Activated gamma-delta T cell treated with anti-CD3 and anti-CD28 coated beads, Interleukin-2, amount 50 U/mL, for 16 hours (primary cell): ENCODE measurements at places on chromosomes 2 and 18.

- no peak for DNase-seq
These were observed 61.8 kb downstream of the C2orf76 start for GRCh38 chr2:119304847-119305246.

DNA sequence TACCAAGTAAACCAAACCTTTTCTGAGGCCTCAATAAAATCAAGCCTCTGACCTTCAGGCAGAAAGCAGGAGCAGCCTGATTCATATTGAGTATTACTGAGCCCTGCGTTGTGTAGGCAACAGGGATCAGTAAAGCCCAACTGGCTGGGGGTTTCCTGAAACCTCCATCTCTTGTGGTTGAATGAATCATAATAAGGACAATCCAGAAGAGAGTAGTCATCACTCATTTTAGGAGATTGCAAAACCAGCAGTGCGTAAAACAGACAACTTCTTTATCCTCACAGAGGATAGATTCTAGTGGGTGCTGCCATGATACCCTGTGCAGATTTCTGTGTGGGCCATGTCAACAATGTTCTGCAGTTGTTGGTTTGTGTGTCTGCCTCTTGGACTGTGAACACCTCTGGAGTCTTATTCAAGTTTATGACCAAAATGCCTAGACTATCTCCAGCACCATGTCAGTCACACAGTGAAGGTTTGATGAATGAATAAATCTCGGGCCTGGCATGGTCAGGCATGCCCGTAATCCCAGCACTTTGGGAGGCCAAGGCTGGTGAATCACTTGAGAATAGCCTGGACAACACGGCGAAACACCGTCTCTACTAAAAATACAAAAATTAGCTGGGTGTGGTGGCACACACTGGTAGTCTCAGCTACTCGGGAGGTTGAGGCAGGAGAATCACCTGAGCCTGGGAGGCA, 51.8 kb upstream of the RAB27B start:
- no peak for DNase-seq

DNA sequence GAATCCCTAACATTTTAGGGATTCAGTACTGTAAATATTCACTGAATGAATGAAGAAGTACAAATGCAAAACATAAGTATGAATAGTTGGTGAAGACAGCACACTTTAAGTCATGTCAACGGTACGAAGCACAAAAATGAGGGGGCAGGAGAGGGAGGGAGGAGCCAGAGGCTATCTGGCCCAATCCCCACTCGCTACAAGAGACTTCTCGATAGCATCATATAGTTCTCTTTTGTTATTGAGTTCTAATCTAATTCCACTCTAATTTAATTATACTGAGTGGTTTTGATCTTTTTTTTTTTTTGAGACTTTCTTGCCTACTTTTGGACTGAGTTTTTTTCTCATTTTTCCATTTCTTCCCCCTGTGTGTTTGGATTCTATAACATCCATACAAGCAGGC, 152.2 kb upstream of the REV1 start:
- no peak for DNase-seq

DNA sequence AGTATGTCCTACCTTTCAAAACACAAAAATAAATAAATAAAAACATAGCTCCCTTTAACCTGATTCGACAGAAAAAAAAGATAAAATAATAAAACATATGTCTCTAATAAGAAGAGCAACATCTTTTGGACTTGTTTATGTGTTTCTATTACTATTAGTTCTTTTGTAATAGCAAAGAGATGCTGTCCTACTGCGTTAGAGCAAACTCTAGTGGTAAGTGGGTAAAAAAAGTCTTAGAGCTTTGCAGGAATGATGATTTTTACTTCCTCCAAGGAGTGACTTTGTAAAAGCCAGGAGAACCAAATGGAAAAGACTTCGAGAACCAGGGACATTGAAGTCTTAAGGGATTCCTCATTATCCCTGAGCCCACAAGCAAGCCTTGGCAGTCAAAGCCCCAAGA, 450.1 kb downstream of the METTL4 start:
- no peak for DNase-seq

DNA sequence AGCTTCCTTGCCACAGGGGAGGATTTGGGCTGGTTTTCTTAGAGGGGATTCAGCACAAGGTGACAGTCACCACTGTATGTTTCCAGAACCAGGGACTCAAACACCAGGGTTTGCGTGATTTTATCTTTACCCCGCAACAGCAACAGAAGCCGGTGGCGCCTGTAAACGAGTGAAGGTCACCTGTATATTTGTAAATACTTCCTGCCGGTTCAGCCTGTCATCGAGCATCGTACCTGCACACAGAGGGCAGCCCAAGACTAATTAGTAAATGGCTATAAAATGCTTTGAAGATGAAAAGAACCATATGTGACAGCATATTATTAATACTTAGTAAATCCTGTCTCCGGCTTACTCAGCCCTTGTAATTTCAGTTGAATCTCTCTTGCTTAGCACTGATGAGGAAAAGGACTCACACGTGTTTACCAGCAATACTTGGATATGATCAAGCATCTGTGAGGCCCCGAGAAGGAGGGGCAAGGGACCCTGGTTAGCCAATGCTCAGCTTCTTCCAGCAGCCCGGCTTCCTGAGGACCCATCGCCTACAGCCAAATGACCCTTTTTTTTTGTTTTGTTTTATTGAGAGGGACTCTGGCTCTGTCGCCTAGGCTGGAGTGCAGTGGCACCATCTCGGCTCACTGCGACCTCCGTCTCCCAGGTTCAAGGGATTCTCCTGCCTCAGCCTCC, 51.3 kb upstream of the FOSL2 start:
- no peak for DNase-seq

- DNase-seq: no peak
These were observed 49.1 kb downstream of the DLGAP1 start for GRCh38 chr18:4405965-4406364.

DNA sequence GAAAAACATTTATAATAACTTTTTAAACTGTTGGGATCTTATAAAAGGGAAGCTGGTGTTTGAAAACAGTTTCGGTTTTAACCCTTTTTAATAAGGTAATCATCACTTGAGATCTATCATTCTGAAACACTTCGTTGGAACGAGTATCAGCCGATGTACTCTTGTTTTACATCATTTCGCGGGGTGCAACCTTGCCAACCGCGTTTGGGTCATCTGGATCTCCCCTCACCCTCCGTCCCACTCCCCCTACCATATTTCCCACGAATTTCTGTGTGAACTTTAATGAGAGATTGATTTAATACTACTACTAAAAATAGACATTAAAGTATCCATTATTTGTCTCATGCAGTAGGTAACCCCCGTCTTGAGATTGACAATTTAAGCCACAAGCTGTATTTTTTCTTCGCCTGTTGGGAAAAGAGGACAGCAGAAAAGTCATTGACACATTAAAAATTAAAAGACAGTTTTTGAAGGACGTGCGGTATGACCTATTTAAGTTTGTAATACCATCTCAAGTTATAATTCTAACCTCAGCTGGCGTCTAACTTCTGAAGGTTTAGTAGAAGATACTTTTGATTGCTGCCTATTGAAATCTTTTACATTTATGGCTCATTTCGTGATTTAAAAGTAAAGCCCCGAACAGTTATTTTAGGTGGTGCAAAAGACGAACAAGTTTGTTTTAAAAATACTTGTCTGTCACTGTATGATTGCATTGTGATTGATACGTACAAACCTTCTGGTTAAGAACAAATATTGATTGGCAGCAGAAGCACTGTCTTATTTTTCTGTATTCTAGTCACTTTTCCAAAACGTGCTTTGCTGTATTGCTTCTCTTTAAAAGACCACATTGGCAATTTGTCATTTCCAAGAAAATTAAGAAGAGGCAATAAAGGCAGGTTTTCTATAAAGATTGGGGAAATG, 1.5 kb downstream of the CREB1 start:
- no peak for DNase-seq

GRCh38 chr2:72806280-72806945, 19.4 kb downstream of the EXOC6B start:
- DNase-seq: no peak

- no peak for DNase-seq
These were observed 190.5 kb downstream of the ALPK2 start for GRCh38 chr18:58438161-58438957.

DNA sequence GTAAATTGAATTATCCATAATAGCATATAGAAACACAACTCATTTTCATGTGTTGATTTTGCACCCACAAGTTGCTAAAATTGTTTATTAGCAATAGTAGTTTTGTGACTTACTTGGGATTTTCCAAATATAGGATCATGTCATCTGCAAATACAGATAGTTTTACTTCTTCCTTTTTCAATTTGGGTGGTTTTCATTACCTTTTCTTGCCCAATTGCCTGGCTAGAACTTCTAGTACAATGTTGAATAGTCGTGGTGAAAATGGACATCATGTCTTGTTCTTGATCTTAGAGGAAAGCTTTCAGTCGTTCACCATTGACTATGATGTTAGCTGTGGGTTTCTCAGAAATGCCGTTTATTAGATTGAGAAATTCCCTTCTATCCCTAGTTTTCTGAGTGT, 60.2 kb upstream of the TCF7L1 start:
- no peak for DNase-seq

DNA sequence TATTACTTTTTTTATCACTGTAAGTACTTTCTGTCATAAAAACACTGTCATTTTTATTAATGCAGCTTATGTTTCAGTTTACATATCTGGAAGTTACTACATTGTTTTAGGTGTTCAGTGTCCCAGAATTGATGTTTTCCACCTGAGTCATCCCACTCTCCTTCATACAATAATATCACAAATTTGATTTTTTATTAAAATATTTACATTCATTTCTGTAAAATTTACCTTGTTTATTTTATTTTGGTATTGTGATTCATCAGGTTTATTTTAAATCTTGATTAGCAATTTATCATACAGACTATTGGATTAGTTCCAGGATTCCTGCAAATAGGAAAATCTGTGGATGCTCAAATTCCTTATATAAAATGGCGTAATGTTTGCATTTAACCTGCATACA, 1662.9 kb downstream of the SUCLG1 start:
- DNase-seq: no peak

DNA sequence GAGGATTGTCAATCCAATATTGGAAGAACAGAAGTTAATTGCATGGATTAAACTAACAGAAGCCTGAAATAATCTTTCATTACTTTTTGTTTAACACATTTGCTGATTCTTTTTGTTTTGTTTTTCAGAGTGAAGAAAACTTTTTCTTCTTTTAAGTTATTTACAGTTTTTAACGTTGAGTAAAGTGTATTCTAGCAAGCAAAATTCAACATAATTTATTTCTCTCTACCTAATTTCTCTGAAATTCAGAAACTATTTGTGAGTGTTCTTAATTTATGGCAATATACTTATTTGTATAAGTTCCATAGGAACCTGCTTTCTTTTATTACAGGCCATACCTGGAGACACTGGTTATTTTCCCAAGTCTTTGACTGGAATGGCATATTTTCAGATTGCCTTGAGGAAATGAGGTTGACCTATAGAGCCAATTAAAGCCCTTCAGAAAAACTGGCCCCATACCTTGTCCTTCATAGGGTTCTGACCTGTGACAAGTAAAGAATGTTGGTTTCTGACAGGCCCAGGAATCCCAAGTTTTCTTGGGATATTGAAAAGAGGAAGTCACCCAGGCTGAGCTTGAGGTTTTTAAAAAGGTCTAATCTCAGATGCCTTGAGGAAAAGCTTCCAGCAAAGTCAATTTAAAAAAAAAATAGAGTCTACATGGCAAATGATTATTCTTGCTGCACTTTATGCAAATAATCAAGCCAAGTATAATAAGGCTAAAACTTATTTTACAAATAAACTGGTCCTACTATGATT, 26.8 kb upstream of the LIPG start:
- no peak for DNase-seq

DNA sequence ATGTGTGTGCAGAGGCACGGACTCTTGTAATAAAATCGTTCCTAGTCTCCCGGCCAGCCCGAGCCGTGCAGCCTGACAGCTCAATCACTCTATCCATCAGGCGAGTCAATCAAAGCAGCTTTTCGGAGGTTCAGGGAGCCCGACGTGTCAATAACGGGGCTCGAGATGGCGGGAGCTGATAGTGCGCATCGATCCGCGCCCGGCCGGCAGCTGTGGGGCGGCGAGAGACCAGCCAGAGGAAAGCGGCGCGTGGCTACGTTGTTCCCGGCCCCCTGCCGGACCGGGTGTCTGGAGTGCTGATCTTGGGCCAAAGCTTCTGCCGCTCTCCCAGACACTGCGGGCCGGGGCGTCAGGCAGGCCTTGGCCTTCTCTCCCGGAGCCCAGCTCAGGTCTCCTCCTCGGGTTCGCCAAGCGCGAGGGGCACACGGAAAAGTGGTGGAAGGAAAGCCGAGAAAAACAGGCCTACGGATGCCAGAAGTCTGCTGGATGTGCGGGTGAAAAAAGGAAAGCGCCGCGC, 2.4 kb downstream of the EN1 start:
- DNase-seq: no peak
